ENCODE measurements at places on chromosomes 12 and 14.

DNA sequence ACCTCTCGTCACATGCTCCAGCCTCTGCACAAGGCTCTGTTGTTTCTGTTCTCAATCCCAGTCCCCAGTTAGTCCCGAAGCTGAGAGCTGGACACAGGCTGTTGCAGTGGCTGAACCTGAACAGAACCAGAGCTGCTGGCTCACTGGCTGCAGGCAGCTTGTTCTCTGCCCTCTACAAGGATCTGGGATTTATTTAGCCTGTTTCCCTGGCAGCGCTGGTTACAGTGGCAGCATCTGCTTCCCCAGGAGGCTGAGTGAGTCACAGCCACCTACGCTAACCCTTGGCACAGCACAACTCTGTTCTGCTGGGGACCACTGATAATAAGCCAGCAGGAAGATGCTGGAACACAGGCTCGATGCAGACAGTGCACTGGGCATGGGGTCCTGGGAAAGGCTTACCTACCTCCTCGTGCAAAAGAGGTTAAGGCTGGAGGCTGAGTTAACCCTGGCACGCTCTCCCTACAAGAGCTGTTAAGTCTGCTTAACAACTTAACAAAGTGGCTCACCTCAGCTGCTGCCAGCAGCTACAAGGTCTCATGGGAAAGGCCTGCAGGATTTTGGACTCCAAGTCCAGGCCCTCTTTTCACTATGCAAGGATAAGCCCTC is 299.6 kb downstream of the PCNX1 start:
- DNase-seq = no peak

DNA sequence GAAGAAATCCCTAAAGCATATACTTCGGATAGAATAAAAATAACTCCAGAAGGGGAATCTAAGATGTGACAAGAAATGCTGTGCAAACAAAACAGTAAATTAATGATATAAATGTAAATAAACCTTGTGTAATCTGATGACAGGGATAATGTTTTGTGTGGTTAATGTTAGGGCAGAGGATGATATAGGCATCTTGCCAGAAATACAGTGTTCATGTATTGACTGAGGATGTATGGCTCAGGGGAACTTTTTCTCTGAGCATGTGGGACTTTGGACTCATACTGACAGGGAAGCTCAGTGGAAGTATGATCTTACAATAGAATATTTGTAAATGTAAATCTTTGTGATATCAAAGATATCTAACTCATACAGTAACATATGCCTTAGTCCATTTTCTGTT is 420.2 kb downstream of the TMTC2 start:
- no peak for DNase-seq

- DNase-seq = peak; percentile 81
Measured at GRCh38 chr14:59997449-59997848, 77.5 kb downstream of the LRRC9 start.

GRCh38 chr12:75533239-75533638 is 21.8 kb upstream of the KRR1 start:
- DNase-seq = no peak

- no peak for DNase-seq
Measured at GRCh38 chr14:20498622-20499021, 6.7 kb upstream of the RNASE10 start.

GRCh38 chr14:67620217-67620785 is 581 bp downstream of the ARG2 start:
- peak; percentile 80 for DNase-seq

GRCh38 chr12:25322351-25322750 is 71.6 kb upstream of the KRAS start:
- no peak for DNase-seq

Measured in NCI-H2107 (cell line).